Activated CD8-positive, alpha-beta memory T cell treated with anti-CD3 and anti-CD28 coated beads, Interleukin-2, amount 10 ng/mL, durations not matched to agents 7 days and 5 days (primary cell): ENCODE measurements at places on chromosomes 11 and 22.

- H3K27ac ChIP-seq: no peak overlapping the region
- H3K36me3 ChIP-seq: peaks cover 15% of the 10 kb centered on the region
- H3K4me1 ChIP-seq: peaks cover 7% of the 10 kb centered on the region
- no peak for DNase-seq
Measured at GRCh38 chr22:28358312-28358711, 321.3 kb downstream of the TTC28 start.

DNA sequence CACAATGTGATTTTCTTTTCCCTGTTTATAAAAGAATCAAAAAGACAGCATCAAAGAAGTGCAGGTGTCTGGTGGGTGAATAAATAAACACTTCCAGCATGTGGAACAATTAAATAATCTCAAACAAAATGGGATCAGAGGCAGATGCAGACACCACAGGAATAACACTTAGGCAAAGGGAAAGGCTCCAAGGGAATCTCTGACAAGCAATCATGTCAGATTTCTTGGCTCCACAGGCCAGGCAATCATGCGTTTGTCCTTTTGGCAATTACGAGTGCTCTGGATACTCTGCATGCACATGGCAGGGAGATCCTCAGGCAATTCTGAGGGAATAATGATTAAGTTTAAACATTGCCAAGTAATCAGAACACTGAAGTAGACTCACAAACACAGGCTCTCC lies 403.5 kb upstream of the LUZP2 start:
- no peak for DNase-seq
- no peak overlapping the region for H3K4me3 ChIP-seq
- H3K27ac ChIP-seq: no peak overlapping the region
- no peaks in the 10 kb centered on the region for H3K36me3 ChIP-seq
- no peaks in the 10 kb centered on the region for H3K27me3 ChIP-seq

DNA sequence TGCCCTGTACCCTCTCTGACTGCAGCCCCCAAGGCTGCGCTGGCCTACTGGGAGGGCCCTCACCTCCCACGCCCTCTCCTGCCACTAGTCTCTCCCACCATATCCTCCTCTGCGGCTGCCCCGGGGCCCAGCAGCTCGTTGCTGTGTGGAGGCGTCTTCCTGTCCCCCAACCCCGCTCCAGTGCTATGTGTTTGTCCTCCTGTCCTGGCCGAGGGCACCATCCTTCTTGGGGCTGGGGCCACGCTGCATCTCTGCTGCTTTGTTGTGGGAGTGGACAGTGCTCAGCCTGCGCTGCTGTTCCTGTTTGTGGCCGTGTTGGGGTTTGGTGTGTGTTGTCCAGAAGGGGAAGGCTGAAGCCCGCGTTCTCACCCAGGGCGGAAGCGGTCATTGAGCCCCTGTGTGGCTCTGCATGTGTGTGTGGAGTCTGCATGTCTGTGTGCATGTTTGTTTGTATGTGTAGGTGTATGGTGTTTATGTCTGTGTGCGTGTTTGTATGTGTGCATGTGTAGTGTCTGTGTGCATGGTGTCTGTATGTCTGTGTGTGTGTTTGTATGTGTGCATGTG lies 15.7 kb downstream of the TPCN2 start:
- no peaks in the 10 kb centered on the region for H3K4me1 ChIP-seq
- H3K4me3 ChIP-seq: no peak overlapping the region
- no peak for DNase-seq
- no peaks in the 10 kb centered on the region for H3K27me3 ChIP-seq
- H3K36me3 ChIP-seq: no peaks in the 10 kb centered on the region
- H3K27ac ChIP-seq: no peak overlapping the region

- peak; percentile 87 for DNase-seq
- peaks cover 39% of the 10 kb centered on the region for H3K4me1 ChIP-seq
- no peaks in the 10 kb centered on the region for H3K27me3 ChIP-seq
- peak within 1 kb of the TSS; percentile 83 for H3K4me3 ChIP-seq
Measured at GRCh38 chr11:64246871-64247728, at the start of gene PPP1R14B. Gene PPP1R14B (minus strand): TSS chr11:64246943. CDS start chr11:64246673, 270 bp downstream.

DNA sequence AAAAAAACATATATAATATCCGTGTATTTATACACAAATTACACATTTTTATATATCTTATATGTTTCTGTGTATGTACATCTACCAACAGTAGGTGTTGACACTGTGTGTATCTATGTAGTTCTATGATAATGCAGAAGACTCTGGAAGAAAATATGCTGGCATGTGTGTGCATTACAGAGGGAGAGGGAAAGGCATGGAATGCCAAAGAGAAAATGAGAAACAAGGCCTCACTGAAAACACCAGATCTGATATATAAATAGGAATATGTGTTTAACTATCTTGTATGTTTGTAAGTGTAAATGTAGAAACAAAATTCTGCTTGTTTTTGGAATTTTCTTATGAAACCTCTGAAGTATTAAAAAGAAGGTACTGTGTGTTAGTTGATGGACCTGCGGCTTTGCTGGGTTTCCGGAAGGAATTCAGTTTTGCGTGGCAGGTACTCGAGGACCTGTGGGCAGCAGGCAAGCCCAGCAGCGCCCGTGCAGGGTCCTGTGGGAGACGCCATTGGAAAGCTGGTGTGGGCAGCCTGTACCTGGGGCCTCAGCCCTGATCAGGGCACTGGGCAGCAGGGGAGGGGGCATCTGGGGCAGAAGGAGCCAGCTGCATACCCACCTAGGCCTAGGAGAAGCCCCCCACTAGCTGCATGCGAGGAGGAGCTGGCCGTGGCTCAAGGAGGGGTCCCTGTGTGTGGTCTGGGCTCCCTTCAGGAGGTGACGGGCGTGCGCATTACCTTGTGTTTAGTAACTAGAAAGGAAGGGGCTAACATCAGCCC lies 7.6 kb upstream of the TRMU start:
- no peaks in the 10 kb centered on the region for H3K4me1 ChIP-seq
- no peaks in the 10 kb centered on the region for H3K27me3 ChIP-seq
- no peak overlapping the region for H3K4me3 ChIP-seq
- H3K36me3 ChIP-seq: peaks cover 47% of the 10 kb centered on the region
- no peak for DNase-seq
- no peak overlapping the region for H3K27ac ChIP-seq

DNA sequence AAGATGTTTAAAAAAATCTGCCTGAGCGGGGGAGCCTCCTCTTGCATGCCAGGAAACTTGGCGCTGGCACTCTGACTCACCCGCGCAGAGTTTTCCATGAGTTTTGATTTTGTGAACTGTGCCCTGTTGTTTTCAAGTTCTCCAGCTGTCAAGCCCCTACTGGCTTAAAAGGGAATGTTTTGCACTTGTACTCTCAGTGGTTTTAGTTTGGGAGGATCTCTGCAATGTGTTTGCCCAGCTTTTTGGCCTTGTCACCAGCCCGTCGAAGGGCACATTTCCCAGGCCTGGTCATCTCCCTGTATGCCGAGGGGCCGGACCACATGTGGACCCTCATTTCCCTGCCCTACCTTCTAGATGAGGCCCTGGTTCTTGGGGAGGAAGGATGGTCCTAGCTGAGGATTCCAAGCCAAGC lies 12.2 kb downstream of the MRGPRF start:
- peaks cover 3% of the 10 kb centered on the region for H3K27me3 ChIP-seq
- H3K36me3 ChIP-seq: no peaks in the 10 kb centered on the region
- DNase-seq: no peak
- H3K4me1 ChIP-seq: peaks cover 3% of the 10 kb centered on the region

GRCh38 chr11:43644621-43645299 lies 35.8 kb upstream of the HSD17B12 start:
- peaks cover 7% of the 10 kb centered on the region for H3K36me3 ChIP-seq
- H3K27ac ChIP-seq: peak overlapping the region; percentile 84
- H3K4me1 ChIP-seq: peaks cover 22% of the 10 kb centered on the region

DNA sequence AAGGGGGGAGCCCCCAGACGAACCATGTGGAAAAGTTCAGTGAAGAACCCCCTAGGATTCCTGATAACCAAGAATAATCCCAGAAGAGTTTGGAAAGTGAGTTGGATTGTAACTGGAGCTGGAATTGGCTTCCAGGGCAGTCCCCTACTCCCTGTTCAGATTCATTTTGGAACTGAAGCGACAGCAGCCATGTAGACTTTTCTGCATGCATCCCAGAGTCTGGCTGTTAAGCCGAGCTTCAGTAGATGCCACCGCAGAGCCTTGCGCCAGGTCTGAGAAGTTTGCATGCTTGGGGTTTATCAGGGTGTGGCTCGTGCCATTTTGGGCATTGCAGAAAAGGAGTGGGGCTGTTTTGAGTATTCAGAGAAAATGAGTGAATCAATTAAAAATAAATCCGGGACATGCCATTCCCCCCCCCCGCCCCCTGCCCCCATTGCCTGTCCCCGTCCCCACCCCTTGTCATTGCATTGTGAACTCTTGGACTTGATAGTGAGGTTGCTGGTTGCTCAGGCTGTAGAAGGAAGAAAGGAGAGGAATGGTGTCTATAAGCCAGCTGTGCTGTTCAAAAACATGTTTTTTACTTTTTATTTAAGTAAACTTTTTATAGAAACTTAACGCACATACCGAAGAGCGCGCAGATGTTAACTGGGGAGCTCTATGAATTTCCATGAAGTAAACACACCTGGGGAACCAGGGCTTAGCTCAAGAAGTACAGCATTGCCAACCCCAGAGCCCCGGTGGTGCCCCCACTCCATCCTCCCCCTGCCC lies 71.2 kb downstream of the LDLRAD3 start:
- H3K27ac ChIP-seq: no peak overlapping the region
- peaks cover 8% of the 10 kb centered on the region for H3K27me3 ChIP-seq
- H3K36me3 ChIP-seq: no peaks in the 10 kb centered on the region
- H3K4me1 ChIP-seq: no peaks in the 10 kb centered on the region

GRCh38 chr22:28710576-28711191 lies 30.9 kb downstream of the CHEK2 start:
- peaks cover 35% of the 10 kb centered on the region for H3K4me1 ChIP-seq
- DNase-seq: no peak
- H3K4me3 ChIP-seq: no peak overlapping the region
- no peak overlapping the region for H3K27ac ChIP-seq
- peaks cover 47% of the 10 kb centered on the region for H3K36me3 ChIP-seq
- no peaks in the 10 kb centered on the region for H3K27me3 ChIP-seq

DNA sequence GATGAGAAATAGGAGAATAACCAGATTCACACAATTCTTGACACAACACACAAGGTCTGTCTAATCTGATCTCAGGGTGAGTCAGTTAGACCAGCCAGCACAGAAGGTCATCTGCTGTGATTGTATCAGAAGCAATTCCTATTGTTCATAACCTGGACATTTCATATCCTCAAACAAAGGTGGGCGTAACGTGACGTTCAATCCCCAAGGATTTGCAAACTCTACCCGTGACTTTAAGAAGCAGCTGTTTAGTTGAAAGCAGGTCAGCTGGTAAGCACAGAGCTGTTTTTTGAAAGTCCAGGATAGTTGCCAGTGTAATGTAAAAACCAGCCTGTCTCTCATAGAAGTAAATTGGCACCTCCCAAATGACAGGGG lies 385.1 kb downstream of the DCDC1 start:
- H3K27me3 ChIP-seq: no peaks in the 10 kb centered on the region
- no peak overlapping the region for H3K4me3 ChIP-seq
- no peaks in the 10 kb centered on the region for H3K4me1 ChIP-seq
- no peak for DNase-seq
- H3K36me3 ChIP-seq: no peaks in the 10 kb centered on the region

- no peaks in the 10 kb centered on the region for H3K4me1 ChIP-seq
- no peak overlapping the region for H3K27ac ChIP-seq
- no peak overlapping the region for H3K4me3 ChIP-seq
- no peaks in the 10 kb centered on the region for H3K36me3 ChIP-seq
Measured at GRCh38 chr22:47605441-47605840, 843.0 kb downstream of the TBC1D22A start.

DNA sequence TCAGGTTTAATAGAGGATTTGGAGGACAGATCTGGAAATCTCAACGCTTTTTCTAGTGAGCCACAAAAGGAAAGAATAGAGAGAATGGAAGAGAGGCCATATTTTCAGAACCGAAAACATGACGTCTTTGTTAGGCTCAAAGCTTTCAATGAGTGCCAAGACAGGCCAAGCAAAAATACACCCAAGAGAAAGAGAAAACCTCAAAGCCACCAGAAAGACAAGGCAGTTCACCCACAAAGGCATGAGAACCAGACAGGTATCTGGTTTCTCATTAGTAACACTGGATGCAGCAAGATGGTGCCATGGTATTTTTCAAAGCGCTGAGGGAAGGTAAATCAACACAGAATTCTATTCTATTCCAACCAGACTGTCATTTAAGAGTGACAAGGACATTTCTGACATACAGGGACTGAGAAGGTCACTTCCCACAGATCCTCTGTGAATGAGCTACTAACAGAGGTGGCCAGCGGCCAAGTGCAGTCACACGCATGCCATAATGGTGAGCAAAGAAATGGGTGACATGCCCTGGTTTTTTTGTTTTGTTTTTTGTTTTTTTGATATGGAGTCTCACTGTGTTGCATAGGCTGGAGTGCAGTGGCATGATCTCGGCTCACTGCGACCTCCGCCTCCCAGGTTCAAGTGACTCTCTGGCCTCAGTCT lies 41.9 kb downstream of the TOLLIP start:
- H3K4me3 ChIP-seq: no peak overlapping the region
- peaks cover 6% of the 10 kb centered on the region for H3K36me3 ChIP-seq
- no peak for DNase-seq
- H3K27me3 ChIP-seq: no peaks in the 10 kb centered on the region
- peaks cover 11% of the 10 kb centered on the region for H3K4me1 ChIP-seq
- H3K27ac ChIP-seq: no peak overlapping the region

GRCh38 chr11:119251114-119251513 lies 45.0 kb downstream of the CBL start:
- peaks cover 3% of the 10 kb centered on the region for H3K4me1 ChIP-seq
- no peak overlapping the region for H3K4me3 ChIP-seq
- peaks cover 34% of the 10 kb centered on the region for H3K36me3 ChIP-seq
- no peak for DNase-seq

- H3K4me3 ChIP-seq: no peak overlapping the region
- no peaks in the 10 kb centered on the region for H3K36me3 ChIP-seq
- H3K27ac ChIP-seq: no peak overlapping the region
- no peaks in the 10 kb centered on the region for H3K4me1 ChIP-seq
- no peak for DNase-seq
- peaks cover 6% of the 10 kb centered on the region for H3K27me3 ChIP-seq
Measured at GRCh38 chr11:125223901-125224361, 59.4 kb downstream of the PKNOX2 start.

DNA sequence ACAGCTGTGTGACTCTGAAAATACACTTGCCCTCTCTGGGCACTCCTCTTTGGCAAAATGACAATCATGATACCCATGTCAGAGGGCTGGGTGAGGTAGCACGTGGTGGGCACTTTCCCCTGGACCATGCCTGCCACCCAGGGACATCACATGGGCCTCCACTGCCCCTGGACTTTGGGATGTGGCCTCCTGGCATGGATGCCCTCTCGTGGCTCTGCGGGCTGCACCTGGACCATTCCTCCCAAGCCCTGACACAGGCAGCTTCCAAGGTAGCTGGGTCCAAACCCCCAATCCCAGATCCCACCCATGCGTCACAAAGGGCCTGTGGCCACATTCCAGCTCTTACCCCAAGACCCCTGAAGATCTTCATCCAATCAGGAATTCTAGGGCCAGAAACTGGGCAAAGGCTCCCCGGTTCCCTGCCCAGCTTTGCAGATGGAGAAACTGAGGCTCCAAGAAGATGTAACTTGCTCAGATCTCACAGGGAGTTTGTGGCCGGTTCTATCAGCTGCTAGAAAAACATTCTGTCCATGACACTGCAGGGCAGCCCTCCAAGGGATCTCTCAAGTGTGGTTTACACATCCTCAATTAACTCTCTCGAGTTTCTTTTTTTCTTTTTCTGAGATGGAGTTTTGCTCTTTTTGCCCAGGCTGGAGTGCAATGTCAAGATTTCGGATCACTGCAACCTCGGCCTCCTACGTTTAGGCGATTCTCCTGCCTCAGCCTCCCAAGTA lies 35.4 kb upstream of the CYB5R3 start:
- no peaks in the 10 kb centered on the region for H3K4me1 ChIP-seq
- H3K36me3 ChIP-seq: no peaks in the 10 kb centered on the region
- no peak overlapping the region for H3K27ac ChIP-seq
- H3K27me3 ChIP-seq: peaks cover under 1% of the 10 kb centered on the region
- no peak for DNase-seq
- no peak overlapping the region for H3K4me3 ChIP-seq
